Right ventricle myocardium inferior (tissue), 1 donor: ENCODE measurements at places on chromosomes 5 and 9.

GRCh38 chr5:33371660-33372059 lies 69.1 kb upstream of the TARS1 start:
- no peak for DNase-seq

DNA sequence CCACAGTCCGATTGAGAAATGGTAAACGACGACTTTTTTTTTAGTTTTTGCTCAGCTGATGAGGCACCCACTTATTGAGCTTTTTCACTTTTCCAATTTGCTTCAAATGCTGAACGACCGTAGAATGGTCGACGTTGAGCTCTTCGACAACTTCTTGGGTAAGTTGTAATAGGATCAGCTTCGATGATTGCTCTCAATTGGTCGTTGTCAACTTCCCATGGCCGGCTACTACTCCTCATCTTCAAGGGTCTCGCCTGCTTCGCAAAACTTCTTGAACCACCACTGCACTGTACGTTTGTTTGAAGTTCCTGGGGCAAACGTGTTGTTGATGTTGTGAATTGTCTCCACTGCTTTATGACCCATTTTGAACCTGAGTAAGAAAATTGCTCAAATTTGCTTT lies 35.7 kb downstream of the NSD1 start:
- DNase-seq: no peak

GRCh38 chr5:14686517-14686916 lies 22.0 kb downstream of the OTULIN start:
- no peak for DNase-seq

GRCh38 chr5:172771439-172772111 lies 580 bp upstream of the DUSP1 start:
- no peak for DNase-seq

DNA sequence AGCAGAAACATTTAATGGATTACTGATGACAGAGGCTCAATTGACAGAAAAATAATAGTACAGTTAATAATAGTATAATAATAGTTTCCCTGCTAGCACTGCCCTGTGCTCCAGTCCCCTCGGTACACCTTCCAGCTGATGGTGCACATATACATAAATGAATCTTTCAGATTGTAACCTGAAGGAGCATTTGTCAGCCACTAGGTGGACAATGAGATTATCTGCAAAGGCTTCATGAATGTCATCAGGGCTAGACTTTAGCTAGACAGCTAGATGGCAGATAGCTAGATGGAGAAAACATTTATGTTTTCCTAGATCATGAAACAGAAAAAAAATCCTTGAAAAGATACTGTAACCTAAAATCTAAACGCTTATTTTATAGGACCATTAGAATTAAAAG lies 304.4 kb upstream of the SMC2 start:
- DNase-seq: no peak

DNA sequence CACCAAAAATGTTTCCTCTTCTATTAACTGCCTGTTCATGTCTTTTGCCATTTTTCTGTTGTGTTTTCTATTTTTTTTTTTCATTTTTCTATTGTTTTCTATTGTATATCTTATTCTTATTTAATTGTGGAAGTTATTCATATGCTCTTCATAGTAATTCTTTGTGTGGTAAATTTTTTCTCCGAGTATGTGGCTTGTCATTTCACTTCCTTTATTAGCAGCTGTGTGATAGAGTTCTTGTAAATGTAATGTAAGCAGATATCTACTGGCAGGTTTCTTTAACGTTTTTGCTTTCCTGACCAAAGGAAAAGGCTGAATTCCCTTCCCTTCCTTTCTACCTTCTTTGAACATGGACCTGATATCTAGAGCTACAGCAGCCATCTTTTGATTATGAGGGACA lies 5.8 kb upstream of the PLPP1 start:
- DNase-seq: no peak

DNA sequence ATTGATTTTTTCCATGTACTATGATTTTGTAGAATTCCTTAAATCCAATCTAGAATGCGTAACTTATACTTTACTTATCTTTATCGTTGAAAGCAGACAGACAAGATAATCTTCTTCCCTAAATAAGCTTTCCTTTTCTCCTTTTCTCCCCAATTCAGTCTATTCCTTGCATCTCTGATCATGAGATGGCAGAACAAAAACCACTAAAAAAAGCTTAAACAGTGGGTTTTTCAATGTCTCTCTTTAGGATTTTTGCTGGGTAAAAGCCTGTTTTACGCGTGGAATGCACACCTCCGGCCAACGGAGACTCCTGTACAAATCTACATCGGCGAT lies 755 bp downstream of the CDKN2B start:
- no peak for DNase-seq

DNA sequence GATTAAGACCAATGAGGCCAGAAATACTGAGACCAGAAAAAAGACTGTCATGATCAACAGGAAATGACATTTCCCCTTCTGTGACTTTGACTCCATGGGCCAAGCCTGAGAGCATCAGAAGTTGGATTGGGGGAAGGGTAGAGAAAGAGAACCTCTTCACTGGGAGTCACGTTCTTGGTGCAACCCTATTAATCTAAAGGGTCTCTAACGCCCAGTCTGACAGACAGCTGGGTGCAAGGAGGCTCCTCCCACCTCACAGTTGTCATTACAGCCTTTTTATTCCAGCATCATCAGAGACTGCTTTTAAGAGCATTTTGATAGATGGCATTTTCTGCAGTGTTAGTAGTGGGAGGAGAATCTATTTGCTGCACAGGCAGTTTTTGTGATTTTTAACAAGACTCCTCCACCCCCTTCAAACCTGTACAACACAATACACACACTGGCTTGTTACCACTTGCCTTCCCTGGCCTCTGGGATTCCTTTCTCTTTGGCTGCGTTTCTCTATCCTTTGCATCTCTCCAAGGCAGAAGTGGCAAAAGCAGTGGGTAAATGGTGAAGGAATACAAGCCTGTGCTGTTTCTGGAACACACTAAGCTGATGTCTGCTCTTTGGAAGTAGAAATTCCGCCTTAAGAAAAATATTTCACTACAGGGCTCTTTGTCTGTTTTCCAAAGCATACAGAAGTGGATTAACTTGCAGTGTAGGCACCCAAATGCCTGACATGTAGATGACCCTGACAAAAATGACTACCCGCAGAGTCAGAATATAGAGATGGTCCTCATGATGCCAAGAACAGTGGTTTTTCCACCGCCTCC lies 310.4 kb upstream of the ZNF608 start:
- DNase-seq: no peak

DNA sequence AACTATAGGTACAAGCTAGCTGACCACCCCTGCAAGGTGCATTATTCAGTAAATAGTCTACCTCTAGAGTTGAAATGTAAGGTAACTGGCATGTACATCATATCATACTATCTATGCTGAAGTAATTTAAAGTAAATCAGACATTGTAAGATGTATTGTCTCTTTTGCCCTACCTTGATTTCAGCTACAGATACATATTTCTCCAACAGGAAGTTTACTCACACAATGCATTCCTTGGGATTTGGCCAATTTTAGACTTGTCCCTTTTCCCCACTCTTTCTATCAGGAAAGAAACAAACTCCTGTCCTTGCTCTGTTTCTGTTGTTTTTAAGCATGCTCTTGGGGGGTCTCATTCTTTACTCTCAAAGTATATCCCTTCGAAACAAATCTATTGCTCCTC lies 58.5 kb upstream of the TSLP start:
- no peak for DNase-seq

DNA sequence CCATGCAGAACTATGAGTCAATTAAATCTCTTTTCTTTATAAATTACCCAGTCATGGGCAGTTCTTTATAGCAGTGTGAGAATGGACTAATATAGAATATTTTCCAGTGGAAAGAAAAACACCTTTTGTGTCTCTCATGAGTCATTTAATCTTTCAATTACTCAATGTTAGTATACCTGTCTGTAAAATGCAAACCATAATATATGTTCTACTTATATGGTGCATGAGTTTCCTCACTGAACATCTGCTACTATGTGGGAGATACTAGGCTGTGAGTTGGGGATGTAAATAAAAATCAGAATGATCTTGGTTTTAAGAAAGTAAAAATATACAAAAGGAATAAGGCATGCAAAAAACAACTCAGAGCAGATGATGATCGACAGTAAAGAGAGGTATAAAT lies 15.0 kb downstream of the CDH10 start:
- DNase-seq: no peak

DNA sequence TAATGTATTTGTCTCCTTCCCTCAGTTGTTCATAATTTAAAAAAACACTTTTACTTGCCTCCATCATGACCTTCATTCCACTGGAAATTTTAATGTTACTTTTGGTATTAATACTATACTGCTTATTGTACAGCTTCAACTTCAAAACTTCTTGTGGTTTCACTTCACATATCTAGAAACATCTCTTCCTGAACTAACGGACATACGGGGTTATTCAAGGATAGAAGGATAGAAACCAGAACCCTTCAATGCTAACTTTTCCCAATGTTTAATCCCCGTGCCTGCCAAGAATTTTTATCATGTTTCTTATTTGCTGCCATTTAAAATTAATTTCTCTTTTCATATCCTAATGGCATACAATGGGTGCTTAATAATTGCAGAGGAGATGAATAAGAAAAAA lies 36.3 kb upstream of the SETD9 start:
- DNase-seq: no peak

- peak; percentile 45 for DNase-seq
Observed at GRCh38 chr5:126370796-126371718, 52.2 kb upstream of the GRAMD2B start.

DNA sequence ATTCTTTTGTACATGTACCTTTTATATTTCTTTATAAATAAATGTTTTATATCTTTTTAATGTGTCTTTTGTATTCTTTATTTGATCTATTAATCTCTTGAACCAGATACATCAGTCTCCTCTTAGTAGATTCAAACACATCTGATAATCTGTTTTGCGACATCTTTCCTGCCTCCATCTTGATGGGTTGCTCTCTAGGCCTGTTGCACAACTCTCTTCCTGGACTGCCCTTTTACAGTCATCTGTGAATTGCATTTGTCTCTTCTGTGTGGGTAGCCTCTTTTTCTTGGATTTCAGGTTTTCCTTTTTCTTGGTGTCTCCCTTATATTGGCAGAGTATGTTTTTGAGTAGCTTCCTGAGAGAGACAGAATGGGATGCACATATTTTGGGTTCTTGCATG lies 6.2 kb downstream of the ZFYVE16 start:
- DNase-seq: no peak

DNA sequence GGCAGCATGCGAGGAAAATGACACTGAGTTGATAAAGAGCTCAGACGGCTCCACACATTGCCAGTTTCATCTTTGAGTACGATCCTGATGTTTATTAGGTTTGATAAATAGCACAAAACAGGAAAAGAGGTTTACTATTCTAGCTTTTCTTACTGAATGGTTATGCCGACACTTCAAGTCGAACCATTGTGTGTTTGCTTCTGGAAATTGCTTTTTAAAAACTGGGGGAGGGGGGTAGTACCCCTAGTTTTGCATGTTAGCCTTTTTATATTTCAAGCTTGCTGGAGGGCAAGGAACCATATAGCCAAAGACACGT lies 5.2 kb downstream of the PTCH1 start:
- DNase-seq: no peak

DNA sequence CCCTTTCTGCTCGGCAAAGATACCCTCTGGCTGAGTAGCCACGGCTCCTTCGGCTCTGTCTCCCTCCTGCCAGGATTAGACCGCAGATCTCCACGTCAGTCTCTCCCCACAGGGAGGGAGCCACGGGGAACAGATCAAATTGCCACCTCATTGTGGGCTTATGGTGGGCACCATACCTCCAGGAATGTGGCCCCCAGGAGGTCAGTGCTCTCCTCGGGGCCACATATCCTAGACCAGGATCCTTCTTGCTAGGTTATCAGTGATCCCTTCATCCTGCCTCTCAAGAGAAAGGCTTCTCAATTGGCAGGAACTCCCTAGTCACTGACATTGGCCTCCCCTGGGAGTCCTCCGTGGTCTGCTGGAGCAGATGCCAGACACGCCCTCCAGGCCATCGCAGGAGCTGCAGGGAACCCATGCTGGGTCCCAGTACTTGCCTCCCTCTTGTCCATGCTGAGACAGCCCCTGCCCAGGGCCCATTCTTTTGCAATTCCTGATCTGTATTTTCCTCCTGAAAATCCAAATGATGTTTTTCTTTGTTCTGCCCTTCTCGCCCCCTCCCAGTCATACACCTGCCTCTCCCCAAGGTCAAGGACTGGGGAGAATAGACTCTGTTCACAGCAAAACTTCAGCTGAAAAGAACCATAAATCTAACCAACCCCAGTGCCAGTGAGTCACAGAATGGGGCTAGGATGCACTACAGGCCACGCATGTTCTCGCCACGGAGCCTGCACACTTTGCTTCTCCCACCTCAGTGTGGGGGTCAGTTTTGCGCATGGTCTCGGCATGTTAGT lies 31.6 kb upstream of the ENHO start:
- peak; percentile 28 for DNase-seq

DNA sequence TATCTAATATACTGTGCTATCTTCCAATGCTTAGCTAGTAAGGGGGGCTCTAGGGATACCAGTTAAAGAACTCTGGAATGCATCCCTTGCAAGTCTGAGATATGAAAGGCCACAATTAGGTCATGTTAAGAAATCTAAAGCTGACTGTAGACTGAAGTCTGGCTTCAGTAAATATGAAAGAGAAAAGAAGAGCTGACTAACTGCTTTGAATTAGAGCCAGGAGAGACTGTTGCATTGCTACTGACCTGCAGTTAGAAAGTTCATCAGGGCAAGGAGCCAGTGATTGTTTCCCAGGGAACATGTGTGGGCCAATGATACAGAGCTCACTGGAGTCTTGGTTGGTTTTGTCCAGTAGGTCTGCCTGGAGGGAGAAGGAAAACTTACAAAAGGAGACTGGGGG lies 472.1 kb upstream of the TNC start:
- DNase-seq: no peak

- no peak for DNase-seq
Observed at GRCh38 chr9:10232352-10232930, 380.4 kb downstream of the PTPRD start.

- no peak for DNase-seq
Observed at GRCh38 chr5:92795633-92796032, 785.4 kb downstream of the NR2F1-AS1 start.

- no peak for DNase-seq
Observed at GRCh38 chr5:119312403-119312802, 43.4 kb upstream of the TNFAIP8 start.

DNA sequence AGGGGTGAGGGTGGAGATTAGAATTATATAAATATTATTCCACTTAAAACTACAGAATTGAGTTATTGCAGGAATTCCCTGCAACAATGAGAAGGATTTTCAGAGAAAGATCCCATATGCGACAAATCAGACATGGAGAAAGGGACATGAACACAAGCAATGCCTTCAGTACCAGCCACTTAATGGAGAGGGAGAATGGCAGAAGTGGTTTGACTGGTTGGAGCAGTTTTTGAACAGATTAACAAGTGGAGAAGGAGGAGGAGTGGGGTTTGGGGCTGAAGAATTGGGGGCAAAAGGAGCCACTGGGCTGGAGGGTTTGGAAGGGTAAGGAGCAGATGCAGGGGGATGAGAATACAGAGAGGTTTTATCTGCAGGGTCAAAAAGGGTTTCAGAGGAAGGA lies 620.9 kb upstream of the PTPRD start:
- DNase-seq: no peak

GRCh38 chr5:149740866-149741459 lies 10.9 kb downstream of the PPARGC1B start:
- no peak for DNase-seq
